ENCODE measurements at places on chromosomes 11 and 22.
A peak's percentile ranks its signal among the peaks of the same experiment; 100 is the strongest.

DNA sequence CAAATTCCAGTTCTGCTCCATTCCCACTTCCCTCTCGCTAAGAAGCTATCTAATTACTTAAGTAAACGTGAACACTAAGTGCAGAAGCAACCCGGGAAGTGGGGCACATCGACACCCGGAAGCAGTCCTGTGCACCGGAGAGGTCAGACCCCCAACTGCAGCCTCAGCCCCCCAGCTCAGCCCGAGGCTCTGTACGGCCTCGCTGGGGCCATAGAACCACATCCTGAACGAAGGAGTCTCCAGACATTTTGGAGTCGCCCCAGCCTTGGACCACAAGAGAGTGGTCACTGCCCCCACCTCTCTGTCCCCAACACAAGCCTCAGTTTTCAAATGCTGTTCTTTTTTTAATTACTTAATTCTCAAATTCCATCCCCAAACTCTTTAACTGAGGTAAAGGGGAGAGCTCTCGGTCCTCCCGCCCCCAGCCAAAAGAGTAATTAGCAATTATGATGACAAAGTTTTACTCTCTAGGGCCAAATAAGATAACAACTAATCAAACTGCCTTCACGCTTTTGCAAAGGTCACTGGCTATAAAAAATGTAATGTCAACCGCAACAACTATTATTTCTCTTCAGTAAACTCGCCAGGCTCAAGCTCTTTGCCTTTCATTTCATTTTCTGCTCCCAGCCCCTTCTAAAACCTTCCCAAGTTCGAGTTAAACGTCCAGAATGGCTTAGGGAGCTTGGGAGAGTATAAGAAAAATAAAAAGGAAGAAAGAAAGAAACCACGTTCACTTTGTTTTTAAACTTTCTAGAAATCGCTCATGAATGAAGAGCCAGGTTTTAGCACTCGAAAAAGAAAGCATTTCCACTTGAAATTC is 2.2 kb downstream of the PAX6 start:
- no peak for DNase-seq

- peak; percentile 49 for DNase-seq
Observed at GRCh38 chr11:128522943-128523518, 64.3 kb downstream of the ETS1 start.

GRCh38 chr11:41784513-41785335 is 325.3 kb upstream of the LRRC4C start:
- no peak for DNase-seq

GRCh38 chr11:108663154-108663877 is 1.6 kb upstream of the DDX10 start:
- DNase-seq = no peak

- DNase-seq = no peak
Observed at GRCh38 chr22:44682556-44683168, 19.3 kb upstream of the PRR5 start.

DNA sequence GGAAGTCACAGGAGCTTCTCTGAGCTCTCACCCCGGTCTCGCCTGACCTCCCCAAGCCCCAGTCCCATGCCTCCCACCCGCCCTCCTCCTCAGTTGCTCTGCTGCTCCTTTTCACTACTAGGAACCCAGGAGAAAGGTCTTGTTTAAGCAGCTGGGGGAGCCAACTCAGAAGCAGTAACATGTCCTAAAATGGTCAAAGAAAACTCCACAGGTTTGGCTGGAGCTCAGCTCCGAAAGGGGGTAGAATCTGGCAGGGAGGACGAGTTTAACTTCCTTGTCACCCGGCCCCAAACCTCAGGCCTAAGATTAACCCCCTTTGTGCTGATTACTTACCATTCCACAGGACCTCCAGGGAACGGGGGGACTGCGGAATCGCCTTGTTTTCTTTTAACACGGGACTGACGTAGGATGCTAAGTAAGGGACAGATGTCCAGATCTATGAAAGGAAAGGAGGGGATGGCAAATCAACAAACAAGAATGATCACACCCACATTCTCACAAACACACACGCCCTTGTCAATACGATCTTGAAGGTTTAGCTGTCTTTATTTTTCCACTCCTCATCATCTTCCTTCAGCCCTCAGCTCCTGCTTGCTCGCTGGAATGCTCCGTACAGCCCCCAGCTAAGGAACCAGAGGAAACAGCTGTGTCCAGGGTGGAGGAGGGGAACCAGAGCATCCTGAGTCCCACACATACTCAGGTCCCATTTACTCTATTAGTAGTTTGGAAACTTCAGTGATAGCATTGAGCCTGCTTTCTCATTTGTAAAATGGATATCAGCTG is 13.5 kb downstream of the PCSK7 start:
- DNase-seq = no peak

- no peak for DNase-seq
Observed at GRCh38 chr11:117786135-117786870, 10.7 kb downstream of the DSCAML1 start.

DNA sequence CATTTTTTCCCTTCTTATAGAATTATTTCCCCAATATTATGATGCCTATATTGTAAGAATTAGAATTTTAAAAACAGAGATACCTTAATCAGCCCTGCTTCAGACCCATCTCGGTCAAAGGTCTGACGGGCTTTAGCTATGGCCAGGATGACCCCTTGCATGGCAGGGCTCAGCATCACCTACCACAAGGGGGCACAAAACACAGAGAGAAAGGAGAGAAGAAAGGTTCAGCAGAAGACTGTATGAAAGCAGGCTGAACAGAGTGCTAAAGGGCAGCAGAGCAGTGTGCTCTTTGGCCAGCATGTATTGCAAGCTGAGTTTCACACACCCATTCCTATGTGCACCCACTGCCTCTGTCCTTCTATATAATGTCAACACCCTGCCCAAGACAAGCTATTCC is 26.8 kb downstream of the CLDN25 start:
- DNase-seq = no peak

GRCh38 chr11:65814986-65815565 is 18.7 kb upstream of the SNX32 start:
- no peak for DNase-seq

All from stimulated activated CD8-positive, alpha-beta memory T cell treated with anti-CD3 and anti-CD28 coated beads, Interleukin-4, amount 100 ng/mL, for 4 hours (primary cell).